ENCODE measurements at places on chromosomes 7 and 10. TPM values are rescaled to one million over a fixed set of nuclear protein-coding genes. Genes with fewer than 3 reads are reported as not detected.

GRCh38 chr7:114086537-114086913, 167.7 kb upstream of the PPP1R3A start:
- H3K27me3 ChIP-seq: peaks cover 71% of the 10 kb centered on the region
- peak overlapping the region; percentile 73 for H3K4me3 ChIP-seq
- peaks cover 41% of the 10 kb centered on the region for H3K4me1 ChIP-seq
- no peak for DNase-seq

CBLL1 gene
- total RNA-seq: 44.0 TPM

DNA sequence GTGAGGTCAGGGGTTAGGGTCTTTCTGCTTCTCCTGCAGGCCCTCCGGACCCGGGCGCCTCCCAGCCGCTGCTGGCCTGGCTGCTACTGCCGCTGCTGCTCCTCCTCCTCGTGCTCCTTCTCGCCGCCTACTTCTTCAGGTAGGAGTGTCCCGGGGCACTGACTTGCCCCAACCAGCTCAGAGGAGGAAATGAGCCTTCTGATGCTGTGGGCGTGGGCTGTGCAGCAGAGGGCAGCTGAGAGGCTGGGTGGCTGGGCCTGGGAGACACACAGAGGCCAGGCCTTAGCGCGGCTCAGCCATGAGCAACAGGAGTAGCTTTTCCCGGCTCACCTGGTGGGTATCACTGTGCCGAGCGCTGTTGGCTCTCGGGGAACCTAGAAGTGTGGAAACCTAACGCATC, 78.9 kb downstream of the MKI67 start:
- peaks cover 38% of the 10 kb centered on the region for H3K36me3 ChIP-seq
- H3K27ac ChIP-seq: peak overlapping the region; percentile 100
- peak overlapping the region; percentile 93 for H3K4me3 ChIP-seq

HABP2 gene
- not detected for total RNA-seq

DNA sequence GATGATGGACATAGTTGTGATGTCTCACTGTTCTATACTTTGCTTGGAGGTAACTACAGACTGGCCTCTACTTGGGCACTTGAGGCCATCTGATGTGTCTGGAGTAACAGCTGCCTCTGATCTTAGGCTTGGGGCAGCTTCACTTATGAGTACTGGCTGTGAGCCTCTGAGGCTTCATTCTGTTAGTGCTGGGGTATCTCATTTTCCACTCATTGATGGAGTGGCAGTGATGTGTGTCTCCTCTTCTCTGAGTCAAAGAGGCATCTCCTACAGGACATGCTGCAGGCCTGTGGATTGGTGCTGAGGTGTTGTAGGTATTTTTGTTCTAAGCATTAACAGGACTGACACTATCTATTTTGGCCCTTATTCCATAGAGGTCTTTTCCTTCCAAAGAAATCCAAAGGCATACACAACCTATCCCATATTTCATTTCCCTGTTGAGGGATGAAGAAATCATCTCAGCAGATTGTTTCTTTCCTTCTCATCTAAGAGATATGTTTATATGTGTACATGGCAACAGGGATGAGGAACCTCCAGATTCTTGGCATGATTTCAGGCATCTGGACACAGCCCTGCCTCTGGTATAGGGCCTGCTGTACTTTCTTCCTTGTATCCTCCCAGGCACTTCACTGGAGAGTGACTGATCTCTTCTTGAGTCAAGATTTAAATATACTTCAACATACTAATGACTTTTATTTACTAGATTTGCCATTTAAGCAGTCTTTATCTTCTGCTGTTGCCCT, 65.7 kb upstream of the NOBOX start:
- no peak overlapping the region for H3K27ac ChIP-seq
- DNase-seq: no peak
- H3K27me3 ChIP-seq: no peaks in the 10 kb centered on the region
- no peaks in the 10 kb centered on the region for H3K36me3 ChIP-seq

DNA sequence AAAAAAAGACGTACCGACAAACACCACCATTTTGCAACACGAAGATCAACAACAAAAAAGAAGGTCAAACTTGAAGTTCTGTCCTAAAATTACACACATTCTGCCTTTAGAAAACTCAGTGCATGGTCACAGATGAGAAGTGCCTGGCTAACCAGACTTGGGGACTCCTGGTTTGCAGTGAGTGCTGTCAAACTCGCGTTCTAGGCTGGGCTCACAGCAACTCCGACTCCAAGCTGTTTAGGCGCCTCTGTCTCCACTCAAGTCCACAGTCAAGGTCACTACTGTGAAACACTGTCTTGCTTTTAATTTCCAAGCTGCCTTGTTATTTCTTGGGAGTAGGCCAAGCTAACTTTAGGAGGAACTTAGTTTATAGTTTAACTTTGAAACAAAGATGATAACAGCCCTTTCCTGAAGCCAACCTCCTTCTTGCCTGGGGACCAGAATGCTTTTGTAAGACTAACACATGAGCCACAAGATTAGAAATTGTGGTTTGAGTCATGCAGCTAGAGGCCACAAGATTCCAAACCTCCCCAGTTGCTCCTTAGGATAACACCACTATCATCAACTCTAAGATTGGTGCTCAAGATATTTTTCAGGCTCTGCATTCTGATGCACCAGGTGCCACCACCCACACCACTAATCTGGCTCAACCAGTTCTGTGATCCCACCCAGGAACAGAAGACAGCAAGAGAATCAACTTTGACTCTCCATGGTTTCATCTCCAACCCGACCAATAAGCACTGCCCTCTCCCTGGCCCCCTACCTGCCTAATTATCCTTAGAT, 1.1 kb upstream of the DNAAF5 start:
- H3K4me1 ChIP-seq: peaks cover 27% of the 10 kb centered on the region
- peak overlapping the region; percentile 66 for H3K27ac ChIP-seq
- peak overlapping the region; percentile 73 for H3K4me3 ChIP-seq

DNA sequence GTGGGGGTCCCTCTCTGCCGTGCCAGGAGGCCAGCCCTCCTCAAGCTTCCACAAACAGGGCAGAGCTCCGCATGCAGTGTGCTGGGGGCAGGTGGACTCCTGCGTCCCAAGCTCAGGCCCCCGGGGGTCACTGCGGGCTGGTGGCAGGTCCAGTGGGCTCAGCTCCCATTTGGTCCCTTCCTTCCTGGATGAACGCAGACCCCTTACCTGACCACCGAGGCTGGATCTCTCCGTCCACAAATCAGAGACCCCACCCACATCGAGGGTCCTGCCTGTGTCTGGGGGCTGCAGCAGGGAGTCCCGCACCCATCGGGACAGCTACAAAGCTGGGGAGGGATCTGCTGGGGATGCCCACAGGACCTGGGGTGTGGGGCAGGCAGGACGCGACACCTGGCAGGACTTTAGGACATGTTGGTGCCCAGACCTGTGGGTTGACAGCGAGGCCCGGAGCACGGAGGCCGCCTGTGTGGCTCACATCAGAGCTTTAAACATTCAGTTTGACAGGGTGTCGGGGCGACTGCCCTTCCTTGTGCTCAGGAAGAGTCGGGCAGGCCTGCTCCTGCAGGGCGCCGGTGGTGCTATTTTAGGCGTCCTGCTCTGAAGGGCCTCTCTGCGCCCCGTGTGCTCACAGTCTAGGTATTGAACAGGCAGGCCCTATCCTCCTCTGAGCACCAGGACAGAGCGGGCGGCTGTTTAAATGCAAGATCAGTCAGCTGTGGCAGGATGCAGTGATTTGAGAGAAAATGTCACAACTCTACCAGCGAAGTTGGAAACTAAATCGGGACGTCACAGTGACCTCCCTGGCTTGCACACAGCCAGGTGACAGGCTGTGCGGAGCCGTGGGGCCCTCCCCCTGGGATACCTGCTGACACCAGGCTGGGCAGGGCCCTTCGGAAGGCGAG, 15.9 kb upstream of the CFAP46 start:
- no peak overlapping the region for H3K4me3 ChIP-seq
- peaks cover 4% of the 10 kb centered on the region for H3K27me3 ChIP-seq
- peaks cover 16% of the 10 kb centered on the region for H3K4me1 ChIP-seq
- H3K36me3 ChIP-seq: no peaks in the 10 kb centered on the region

DNA sequence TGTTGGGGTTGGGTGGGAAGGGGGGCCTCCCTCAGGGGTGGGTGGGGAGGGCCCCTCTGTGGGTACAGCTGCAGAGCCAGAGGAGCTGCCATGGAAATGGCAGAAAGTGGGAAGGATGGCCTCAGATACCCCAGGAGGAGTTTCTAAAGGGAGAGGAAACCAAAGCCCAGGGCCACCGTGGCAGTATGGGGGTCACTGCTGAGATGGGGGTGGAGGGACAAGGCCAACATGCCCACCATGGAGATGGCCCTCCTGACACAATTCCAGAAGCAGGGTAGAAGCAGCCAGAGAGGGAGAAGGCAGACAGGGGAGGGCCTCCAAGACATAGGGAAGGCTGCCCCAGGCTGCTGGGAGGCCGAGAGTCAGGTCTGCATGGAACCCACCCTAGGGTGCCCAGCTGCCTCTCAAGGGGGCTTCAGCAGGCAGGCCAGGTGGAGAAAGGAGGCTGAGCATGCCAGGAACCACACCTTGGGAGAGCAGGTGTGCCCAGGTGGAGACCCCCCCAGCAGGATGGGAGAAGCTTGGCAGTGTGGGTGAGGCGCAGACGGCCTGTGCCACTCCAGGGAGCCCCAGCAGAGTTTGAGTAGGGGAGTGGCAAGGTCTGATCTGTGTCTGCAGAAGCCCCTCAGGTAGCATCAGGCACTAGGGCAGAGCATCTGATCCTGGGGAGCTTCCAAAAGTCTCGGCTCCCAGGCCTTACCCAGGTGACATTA, 146.8 kb downstream of the ARHGAP22 start:
- H3K36me3 ChIP-seq: no peaks in the 10 kb centered on the region
- no peak overlapping the region for H3K27ac ChIP-seq
- H3K27me3 ChIP-seq: no peaks in the 10 kb centered on the region
- H3K4me1 ChIP-seq: no peaks in the 10 kb centered on the region
- DNase-seq: no peak

DNA sequence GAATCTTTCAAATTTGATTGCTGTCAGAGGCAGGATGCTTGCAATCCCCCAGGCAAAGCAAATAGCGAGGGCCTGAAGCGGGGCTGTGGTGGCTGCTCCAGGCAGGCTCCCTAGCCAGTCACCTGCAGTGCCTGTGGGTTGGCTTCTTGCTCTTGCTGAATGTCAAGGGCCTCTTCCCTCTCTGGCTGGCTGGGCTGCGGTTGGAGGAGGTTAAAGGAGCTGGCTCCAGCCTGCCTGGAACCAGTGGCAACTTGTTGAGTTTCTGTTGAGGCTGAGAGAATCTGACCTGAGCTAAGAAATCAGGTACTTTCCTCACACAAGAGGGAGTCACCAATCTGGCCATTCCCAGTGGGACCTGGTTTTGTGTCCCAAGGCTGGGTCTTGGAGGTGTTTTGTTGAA, 134.7 kb downstream of the TMEM178B start:
- H3K27ac ChIP-seq: no peak overlapping the region
- no peak for DNase-seq
- H3K4me1 ChIP-seq: no peaks in the 10 kb centered on the region
- peaks cover 12% of the 10 kb centered on the region for H3K27me3 ChIP-seq

All from activated CD4-positive, alpha-beta memory T cell treated with anti-CD3 and anti-CD28 coated beads, Interleukin-2, amount 10 ng/mL, durations not matched to agents 7 days and 5 days (primary cell).